ENCODE measurements at places on chromosomes 12 and 14. TPM values are rescaled to one million over a fixed set of nuclear protein-coding genes. Genes with fewer than 3 reads are reported as not detected.

- peaks cover 21% of the 10 kb centered on the region for H3K27me3 ChIP-seq
- no peak overlapping the region for H3K4me3 ChIP-seq
- no peak for DNase-seq
- no peaks in the 10 kb centered on the region for H3K4me1 ChIP-seq
Observed at GRCh38 chr14:57938533-57938932, 72.6 kb upstream of the SLC35F4 start.

The ESYT1 gene
- total RNA-seq, result 46.1 TPM

The OR4K5 gene
- not detected for total RNA-seq

The STON2 gene
- 6.2 TPM for total RNA-seq

Data from PC-9 (cell line).